ENCODE measurements at places on chromosomes 5 and 9. TPM values are rescaled to one million over a fixed set of nuclear protein-coding genes. Genes with fewer than 3 reads are reported as not detected.

DNA sequence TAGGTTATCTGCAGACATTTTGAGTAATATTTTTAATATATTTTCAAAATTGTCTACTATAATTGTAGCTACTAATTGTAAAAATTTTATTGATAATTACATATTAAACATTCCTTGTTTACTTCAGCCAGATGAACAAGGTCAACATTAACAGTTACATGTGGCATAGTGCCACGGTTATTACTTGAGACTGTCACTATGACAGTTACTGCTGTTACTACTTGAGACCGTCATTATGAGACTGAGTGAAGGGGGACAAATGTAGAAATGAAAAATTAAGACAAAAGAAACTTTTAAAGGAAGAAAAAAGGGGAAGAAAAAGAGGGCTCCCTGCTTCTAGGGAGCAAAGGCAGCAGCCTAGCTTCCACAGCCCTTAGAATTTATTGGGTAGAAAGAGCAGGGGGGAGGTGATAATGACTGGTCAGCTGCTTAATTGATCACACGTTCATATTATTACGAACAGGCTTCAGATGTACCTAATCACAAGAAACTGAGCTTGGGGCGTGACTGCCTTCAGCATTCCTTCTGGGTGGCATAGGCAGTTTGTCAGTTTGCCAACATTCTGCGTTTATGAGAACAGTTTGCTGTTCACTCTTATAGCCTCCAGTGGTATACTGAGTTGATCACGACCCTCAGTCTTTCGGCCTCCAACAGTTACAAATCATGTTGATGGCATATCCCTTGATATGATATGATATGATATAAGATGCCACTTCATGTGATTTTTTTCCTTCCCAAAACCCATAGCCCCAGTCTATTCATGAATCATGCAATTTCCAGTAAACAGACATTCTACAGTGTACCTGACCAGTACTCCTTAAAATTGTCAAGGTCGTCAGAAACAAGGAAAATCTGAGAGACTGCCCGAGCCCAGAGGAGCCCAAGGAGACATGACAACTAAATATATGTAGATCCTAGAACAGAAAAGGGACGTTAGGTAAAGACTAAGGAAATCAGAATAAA, 13.1 kb downstream of the MARCHF6 start:
- H3K36me3 ChIP-seq, result no peaks in the 10 kb centered on the region
- no peaks in the 10 kb centered on the region for H3K27me3 ChIP-seq
- no peak overlapping the region for H3K27ac ChIP-seq
- H3K4me3 ChIP-seq, result no peak overlapping the region

DNA sequence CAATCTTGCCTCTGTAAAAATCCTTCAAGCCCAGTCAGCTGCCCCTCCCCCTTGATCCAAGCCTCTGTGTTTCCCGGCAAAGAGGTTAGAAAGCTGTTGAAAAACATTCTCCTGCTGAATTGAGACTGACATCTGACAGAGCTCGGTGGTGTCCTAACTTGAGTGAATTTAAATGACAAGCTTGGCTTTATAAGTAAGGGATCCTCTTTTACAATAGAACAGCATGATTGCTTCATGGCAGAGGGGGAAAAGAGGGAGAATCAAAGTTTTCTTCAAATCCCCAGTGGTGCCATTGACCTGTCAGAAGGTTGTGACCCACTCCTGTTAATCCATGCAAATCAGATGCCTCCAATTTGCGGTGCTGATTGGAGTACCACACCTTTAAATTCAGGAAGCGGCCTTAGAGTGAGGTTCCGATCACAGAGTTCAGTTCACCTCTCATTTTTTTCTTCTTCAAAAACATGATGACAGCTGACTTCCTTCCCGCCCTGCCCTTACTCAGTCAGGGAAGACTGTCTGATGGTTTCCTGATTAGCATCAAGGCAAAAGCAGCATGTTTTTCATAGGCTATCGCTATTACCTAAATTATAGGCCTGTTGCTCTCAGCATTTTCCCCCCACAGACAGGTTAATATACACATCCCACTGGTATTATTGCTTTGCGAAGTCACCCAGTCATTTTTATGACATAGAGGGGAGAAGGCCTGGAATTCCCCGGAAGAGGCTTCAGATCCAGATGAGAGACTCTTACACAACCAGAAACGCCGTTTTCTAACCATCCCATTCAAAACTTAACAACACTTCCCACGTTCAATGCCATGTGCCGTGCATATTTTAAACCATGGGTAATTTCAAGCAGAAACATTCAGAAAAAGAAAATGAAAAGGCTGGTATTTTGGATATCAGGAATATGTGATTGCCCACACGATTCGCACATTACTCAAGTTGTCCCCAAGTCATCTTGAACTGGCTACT, 141.4 kb downstream of the EBF1 start:
- H3K27ac ChIP-seq, result peak overlapping the region; percentile 37
- H3K36me3 ChIP-seq, result no peaks in the 10 kb centered on the region
- H3K4me1 ChIP-seq, result no peaks in the 10 kb centered on the region
- DNase-seq, result no peak
- no peaks in the 10 kb centered on the region for H3K27me3 ChIP-seq
- H3K4me3 ChIP-seq, result no peak overlapping the region

GRCh38 chr9:128153947-128154695, 4.9 kb downstream of the LCN2 start:
- no peaks in the 10 kb centered on the region for H3K27me3 ChIP-seq
- H3K27ac ChIP-seq, result no peak overlapping the region
- DNase-seq, result no peak
- H3K36me3 ChIP-seq, result no peaks in the 10 kb centered on the region

DNA sequence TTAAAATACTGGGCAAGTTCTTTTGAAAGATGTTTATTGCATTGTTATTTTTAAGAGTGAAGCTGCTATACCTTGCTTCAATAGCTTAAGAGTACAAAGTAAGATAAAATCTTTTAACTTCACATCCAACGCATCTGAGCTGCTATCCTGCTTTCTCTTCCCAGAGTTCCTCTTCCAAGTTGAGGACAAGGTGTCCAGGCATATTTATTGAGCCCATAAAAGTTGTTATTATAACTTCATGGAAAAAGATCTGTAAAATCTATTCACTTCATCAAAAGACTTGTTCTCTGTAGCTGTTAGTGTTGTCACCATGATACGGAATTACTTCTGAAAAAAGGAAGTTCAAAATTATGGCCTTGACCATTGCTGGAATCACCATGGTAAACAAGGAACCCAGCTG, 306.2 kb upstream of the ELAVL2 start:
- H3K4me1 ChIP-seq, result peaks cover 8% of the 10 kb centered on the region
- H3K4me3 ChIP-seq, result no peak overlapping the region
- DNase-seq, result no peak
- no peaks in the 10 kb centered on the region for H3K36me3 ChIP-seq

DNA sequence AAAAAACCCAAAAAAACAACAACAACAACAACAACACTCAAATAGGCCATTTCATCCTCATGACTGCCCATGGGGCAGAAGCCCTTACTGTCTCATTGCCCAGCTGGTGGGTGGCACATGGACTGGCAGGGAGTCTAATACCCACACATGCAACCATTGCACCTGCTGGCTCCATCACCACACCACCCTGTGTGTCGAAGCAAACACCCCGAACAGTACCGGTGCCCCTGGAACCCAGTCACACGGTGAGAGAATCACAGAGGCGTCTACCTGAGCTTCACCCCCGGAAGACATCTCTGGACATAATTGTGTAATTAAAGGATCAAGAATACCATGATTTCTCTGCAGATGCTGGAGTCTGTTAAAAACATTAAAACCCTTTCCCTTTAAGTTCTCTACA, 6.5 kb downstream of the PAEP start:
- peaks cover 31% of the 10 kb centered on the region for H3K27me3 ChIP-seq
- H3K36me3 ChIP-seq, result no peaks in the 10 kb centered on the region
- no peak overlapping the region for H3K27ac ChIP-seq
- peak; percentile 22 for DNase-seq

GRCh38 chr9:21919377-21920362, 74.5 kb downstream of the CDKN2A start:
- no peaks in the 10 kb centered on the region for H3K4me1 ChIP-seq
- H3K27ac ChIP-seq, result no peak overlapping the region
- H3K4me3 ChIP-seq, result no peak overlapping the region
- no peaks in the 10 kb centered on the region for H3K27me3 ChIP-seq

GRCh38 chr5:34712565-34712964, 56.4 kb downstream of the RAI14 start:
- no peak overlapping the region for H3K4me3 ChIP-seq
- no peaks in the 10 kb centered on the region for H3K36me3 ChIP-seq
- H3K4me1 ChIP-seq, result peaks cover 38% of the 10 kb centered on the region
- no peak overlapping the region for H3K27ac ChIP-seq
- no peak for DNase-seq

- H3K27ac ChIP-seq, result no peak overlapping the region
- no peak for DNase-seq
- H3K27me3 ChIP-seq, result no peaks in the 10 kb centered on the region
- H3K4me1 ChIP-seq, result peaks cover 17% of the 10 kb centered on the region
- H3K36me3 ChIP-seq, result no peaks in the 10 kb centered on the region
These were observed 178.2 kb upstream of the S1PR3 start for GRCh38 chr9:88812938-88813637.

- H3K27ac ChIP-seq, result peak overlapping the region; percentile 43
- peaks cover 58% of the 10 kb centered on the region for H3K4me1 ChIP-seq
- no peaks in the 10 kb centered on the region for H3K36me3 ChIP-seq
- peaks cover 18% of the 10 kb centered on the region for H3K27me3 ChIP-seq
These were observed 898 bp downstream of the STC2 start for GRCh38 chr5:173327084-173327947.

SPINK13 gene
- 0.33 TPM for total RNA-seq

WDR5 gene
- 15.0 TPM for total RNA-seq

IFNA16 gene
- not detected for total RNA-seq

PCDHA1 gene
- not detected for total RNA-seq

RLN2 gene
- total RNA-seq, result not detected

TLR4 gene
- 15.6 TPM for total RNA-seq

CAMK2A gene
- total RNA-seq, result 0.49 TPM

TXNDC8 gene
- not detected for total RNA-seq
